ENCODE measurements at places on chromosomes 7 and 10.
A peak's percentile ranks its signal among the peaks of the same experiment; 100 is the strongest.

DNA sequence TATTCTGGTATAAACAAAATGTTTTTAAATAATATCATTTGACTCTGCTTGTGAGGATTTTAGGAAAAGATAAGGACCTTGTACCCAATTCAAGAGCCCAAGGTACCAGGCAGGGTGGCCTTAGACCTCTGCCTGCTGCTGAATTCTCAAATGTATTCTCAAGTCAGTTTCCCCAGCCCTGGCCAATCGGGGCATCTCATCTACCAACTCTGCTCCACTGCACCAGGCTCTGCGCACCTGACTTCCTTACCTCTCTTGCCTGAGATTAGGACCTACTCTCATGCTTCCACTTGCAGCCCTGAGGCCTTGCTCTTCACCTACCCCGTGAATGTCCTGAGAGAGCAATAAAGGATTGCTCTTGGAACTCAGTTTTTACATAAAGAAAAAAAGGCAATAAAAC, 69.6 kb upstream of the EZH2 start:
- DNase-seq, result no peak

GRCh38 chr7:27344471-27344870, 101.9 kb downstream of the EVX1 start:
- no peak for DNase-seq

DNA sequence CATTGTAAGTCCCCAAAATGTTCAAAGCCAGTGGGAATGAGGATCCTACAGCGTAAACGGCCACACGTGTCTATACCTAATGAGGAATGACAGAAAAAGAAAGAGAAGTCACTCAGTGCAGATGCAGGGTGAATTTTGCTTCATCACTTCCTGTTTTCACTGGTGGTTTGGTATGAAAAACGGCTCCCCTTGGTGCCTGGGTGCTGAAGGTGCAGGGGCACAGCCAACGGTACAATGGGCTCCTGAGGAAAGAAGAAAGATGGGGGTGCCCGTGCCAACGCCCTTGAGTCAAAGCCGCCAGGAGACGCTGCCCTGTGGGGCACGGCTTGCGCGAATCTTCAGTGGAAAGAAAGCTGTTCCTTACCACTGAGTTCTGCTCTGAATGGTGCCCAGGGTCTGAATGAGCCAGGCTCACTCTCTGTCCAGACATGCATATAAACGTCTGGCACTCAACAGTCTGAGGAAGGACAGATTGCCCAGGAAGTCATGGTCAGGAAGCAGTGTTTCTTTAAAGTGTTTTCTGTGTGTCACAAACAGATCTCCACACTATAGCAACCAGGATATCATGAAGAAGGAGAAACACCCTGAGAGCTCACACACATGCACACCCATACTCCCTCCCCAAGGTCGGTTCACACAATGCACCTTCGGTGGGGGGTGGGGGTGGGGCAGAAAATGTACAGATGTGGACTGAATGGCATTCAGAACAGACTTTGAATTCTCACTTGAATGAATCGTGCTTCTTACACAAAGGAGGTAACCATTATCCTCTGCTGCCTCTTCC, 105.8 kb downstream of the ELMO1 start:
- DNase-seq, result peak; percentile 38

- DNase-seq, result no peak
Measured at GRCh38 chr10:112159469-112159868, 24.1 kb downstream of the GPAM start.

DNA sequence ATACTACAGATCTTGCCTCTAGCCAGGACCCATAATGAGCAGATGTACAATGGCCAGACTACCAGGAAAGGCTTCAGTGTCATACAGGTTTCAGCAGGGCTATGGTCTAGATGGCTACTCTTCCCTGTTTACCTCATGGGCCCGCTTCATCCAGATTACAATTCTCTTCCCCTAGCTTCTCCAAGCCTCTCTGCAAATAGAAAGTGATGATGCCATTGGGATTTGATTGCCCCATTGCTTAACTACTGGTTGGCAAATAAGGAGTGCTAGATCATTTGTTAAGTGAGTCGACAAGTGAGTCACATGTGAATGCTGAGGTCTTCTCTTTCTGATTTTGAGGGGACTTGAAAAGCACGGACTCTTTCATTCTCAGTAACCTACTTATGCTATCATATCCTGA, 361.5 kb upstream of the LRRTM3 start:
- no peak for DNase-seq

GRCh38 chr7:44802418-44803025, 6.0 kb downstream of the PPIA start:
- no peak for DNase-seq

DNA sequence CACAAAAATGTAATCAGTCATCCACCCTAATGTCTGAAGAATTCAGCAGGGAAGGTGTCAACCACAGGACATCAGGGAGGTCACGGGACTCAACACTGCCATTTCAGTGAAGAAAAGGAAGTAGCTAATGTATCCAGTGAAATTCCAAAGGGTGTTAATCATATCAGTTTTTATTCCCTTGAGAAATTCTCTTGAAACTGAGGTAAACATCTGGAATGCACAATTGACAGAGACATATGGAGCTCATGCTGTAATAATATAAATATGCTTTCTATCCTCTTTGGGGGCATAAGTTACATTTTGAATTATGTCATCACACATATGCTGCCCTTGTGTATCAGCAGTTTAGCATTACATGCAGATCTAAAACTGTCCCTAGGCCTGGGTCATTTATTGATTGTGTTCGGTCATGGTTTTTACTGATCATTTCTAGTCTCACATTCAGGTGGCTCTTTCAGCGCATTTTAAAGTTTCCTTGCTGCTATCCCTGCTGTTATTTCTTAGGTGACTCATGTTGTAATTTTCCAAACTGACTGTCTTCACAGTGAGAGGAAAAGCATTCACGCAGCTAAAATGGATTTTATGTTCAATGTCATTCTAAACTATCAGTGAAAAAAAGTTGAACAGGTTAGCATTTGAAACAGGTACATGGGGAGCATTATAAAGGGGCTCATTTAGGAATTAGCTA, 273.9 kb downstream of the TSPAN12 start:
- DNase-seq, result no peak

- DNase-seq, result no peak
Measured at GRCh38 chr7:49297958-49298357, 373.6 kb downstream of the CDC14C start.

DNA sequence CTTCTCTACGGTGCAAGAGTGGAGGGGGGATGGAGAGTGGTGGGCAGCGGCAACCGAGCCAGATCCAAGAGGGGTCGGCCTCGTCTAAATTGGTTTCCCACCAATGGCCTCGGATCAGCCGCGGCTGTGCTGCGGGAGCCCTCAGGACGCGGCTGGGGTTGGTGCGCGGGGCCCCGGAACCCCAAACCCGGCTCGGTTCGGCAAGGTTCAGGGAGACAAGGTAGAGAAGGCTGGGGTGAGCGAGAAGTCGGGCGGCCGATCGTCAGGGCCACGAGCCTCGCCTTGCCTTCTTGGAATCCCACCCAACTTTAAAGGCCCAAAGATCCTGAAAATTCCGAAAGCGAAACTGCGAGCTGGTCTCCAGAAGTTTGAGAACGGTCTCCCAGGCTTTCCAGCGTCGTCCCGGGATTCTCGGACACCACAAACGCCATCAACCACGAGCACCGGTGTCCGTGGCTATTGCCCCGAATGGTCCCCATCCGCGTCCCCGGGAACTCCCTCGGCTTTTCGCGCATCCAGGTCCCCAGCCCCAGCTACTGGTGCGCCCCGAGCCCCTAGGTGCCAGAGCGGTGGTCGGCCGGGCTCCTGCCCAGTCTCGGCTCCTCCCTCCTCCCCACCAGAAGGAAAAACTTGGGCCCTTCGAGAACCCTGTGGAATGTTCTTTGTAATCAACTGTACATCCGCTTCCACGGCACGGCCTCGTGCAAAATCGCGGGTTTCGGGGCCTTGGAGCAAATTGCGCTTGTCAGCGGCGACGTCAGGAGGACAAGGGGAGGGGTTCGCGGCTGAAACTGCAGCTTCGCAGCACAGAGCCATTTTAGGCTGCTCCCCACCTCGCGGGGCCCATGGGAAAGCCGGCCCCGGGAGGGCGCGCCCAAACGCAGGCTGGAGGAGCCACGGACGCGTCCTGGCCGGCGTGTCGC, 3.2 kb downstream of the SFMBT2 start:
- DNase-seq, result no peak

GRCh38 chr7:5469375-5470166, 45.9 kb upstream of the TNRC18 start:
- DNase-seq, result no peak

DNA sequence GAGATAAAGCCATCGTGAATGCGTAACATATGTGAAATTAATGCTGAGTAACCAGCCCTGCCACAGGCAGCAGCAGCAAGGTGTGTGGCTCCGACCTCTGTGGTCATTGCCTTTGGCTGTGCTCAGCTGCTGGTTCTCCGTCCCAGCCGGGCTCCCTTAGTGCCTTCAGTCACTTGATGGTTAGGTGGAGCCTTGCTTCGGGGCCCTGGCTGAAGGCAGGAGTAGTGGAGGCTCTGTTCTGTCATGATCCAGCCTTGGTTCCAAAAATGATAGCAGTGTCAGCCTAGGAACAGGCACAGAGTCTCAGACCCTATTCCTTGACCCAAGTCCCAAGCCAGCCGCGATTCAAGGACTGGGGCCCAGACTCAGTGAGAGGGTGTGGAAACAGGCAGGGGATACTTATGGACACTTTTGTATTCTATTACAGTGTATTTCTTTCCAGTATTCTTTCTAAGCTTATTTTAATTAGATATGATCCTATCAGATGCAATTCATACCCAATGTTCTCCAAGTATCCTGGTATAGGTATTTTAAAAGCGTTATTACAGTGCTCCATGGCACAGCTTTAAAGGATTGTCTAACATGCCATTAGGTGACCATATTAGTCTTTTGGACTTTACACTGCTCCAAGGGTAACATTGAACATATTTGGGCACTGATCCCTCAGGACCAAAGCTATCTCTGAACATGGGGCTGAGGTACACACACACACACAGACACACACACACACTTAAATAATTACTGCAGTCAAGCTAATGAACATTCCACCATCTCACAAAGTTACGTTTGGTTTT, 9.0 kb downstream of the SCART1 start:
- DNase-seq, result no peak

- no peak for DNase-seq
Measured at GRCh38 chr7:151201751-151202150, 8.5 kb downstream of the H2BK1 start.

GRCh38 chr10:17022466-17022825, 107.2 kb downstream of the CUBN start:
- DNase-seq, result no peak

DNA sequence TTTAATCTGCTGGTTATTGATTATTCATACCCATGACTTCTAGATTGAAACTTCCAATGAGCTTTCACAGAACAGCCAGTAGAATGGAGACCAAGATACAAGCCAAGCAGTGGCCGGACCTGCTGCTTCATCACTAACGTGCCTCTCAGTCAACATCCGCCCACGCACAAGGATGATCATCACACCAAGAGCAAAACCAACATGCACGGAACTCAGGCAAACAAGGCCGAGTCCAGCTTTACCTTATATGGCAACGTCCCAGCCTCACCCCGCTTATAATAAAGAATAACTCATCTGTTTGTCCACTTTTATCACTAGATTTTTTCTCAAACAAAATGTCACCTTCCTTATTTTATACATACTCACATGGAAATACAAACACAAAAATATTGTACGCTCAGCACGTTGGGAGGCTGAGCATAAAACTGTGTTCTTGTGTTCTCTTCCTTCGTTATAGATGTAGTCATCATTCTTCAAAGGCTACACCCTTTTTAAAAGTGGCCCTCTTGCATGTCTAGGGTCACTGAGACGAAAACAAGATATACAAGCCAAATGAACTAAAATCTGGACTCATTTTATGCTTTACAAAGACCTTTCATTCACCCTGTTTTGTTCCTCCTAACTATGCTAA, 122.7 kb downstream of the SFMBT2 start:
- no peak for DNase-seq

GRCh38 chr7:133795068-133795665, 332.0 kb upstream of the LRGUK start:
- no peak for DNase-seq

DNA sequence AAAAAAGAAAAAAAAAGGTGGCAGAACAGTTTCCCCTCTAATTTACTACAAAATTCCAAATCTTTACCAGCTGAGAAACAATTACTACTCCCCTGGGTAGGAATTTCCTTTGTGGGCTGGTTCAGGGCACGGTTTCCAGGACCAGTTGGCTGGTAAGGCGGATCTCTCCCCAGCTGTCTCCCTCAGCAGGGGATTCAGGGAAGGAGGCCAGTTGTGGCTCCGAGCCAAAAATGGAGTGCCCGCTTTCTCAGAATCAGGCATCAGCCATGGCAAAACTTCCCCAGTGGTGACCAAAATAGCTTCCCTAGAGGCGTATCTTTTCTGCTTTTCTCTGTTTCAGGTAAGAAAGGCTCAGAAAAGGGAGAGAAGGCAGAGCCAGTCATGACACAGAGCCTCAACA, 91.2 kb downstream of the ZNF22 start:
- DNase-seq, result no peak

DNA sequence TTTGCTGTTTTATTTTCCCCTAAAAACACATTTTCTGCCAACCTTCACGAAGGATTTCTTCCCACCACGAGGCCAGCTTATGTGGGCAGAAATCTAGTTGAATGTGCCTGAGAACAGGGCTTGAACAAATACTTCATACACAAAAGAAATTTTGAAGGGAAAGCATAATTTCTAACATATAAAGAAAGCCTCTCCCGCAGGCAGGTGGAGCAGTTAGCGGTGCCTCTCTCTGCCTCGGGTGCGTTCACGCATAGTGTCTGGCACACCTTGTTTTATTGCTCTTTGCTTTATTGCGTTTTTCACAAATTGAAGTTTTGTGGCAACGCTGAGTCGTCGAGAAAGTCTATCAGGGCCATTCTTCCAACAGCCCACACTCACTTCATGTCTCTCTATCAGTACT, 7.0 kb upstream of the CSGALNACT2 start:
- DNase-seq, result no peak

DNA sequence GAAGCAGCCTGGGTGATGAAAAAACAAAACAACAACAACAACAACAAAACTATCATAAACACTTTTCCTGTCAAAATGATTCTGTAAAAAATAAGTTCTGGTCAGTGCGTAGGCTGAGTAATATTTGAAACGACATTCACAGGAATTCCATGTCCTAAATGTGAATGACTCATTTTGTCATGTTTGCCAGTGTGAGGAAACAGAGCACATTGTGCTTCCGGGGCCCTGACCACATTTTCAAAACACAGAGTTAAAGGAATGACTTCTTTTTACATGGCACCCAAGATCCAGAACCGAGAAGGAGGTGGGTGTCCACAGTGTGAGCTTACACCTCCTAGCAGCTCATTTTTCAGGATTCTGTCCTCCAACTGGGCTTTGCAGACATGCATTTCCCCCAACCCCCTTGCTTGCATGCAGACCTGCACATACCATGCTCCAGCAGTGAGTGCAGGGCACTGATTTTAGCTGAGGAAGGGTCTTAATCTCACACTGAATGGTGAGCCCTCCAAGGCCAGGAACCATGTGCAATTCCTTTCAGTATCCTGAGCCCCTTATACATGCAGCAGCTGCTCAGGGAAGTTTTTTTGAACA, 3.0 kb downstream of the CLRN3 start:
- DNase-seq, result no peak
